GM10248 (cell line): ENCODE measurements at places on chromosomes 5 and 9.

GRCh38 chr9:22237497-22238363 is 208.9 kb upstream of the DMRTA1 start:
- DNase-seq: no peak

GRCh38 chr9:9412241-9412640 is 1200.6 kb downstream of the PTPRD start:
- no peak for DNase-seq

DNA sequence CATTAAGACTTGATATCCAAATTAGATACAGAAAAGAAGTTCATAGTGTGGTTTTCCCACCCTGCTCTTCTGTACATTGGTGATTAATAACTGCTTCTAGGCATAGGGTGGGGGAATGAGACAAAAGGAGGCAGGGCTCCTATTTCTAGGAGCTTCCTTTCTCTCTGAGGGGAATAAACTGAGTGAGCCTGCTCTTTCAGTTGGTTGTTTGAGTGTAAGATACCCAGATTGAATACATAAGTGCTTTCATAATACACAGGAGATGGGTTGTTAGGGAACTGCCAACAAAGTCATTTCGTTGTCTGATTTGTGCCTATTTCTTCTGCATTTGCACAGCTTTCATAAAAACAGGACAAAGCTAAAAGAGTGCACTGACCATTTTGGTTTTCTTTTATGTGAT is 48.9 kb upstream of the TTC23L start:
- DNase-seq: no peak

DNA sequence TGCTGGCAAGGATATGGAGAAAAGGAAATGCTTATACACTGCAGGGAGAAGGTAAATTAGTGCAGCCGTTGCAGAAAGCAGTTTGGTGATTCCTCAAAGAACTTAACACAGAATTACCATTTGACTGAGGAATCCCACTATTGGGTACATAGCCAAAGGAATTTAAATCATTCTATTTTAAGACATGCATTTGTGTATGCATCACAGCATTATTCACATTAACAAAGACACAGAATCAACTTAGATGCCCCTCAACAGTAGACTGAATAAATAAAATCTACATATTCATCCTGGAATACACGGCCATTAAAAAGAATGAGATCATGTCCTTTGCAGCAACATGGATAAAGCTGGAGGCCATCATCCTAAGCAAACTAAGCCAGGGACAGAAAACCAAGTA is 510.1 kb upstream of the CDH9 start:
- DNase-seq: no peak

- no peak for DNase-seq
Observed at GRCh38 chr9:95648225-95648624, 131.5 kb upstream of the PTCH1 start.

GRCh38 chr5:132540764-132541163 is 2.6 kb downstream of the IL5 start:
- no peak for DNase-seq

GRCh38 chr5:76608833-76609232 is 14.4 kb downstream of the F2RL2 start:
- peak; percentile 36 for DNase-seq

DNA sequence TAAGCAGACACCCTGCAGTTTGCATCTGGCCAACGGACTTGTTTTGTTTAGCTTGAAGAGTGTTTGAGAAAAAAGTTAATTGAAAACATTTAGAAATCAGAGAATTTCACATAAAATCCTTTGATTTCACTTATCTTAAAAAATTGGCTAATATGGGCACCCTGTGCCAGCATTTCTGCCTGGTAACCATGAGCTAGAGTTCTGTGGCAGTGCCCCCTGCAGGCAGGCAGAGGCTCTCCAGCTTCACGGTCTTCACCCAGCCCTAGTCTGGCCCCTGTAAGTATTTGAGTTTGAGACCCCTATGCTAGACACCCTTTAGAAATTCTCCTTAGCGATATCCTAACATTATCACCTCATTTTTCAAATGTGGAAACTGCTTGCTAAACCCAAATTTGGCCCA is 18.8 kb upstream of the FANCC start:
- DNase-seq: no peak

DNA sequence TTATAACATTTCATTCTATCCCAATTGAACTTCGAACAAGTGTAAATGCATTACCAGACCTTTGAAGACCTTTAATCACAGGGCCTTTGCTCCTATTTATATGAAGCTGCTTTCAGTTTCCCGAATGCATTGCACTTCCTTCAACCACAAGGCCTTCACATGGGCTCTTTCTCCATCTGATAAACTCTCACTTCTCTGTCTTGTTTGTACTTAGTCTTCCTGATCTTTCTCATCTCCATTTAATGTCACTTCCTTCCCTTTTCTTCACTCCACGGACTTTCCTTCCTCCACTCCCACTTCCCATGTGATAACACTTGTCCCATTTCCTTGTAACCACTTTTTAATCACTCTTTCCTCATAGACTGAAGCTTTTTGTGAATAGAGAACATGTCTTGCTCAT is 74.3 kb upstream of the TNC start:
- no peak for DNase-seq

GRCh38 chr9:87643107-87643650 is 82.7 kb upstream of the CTSL start:
- DNase-seq: no peak

- DNase-seq: no peak
Observed at GRCh38 chr9:135355521-135356011, 124.0 kb upstream of the PPP1R26 start.

GRCh38 chr9:122096620-122097415 is 3.7 kb upstream of the TTLL11 start:
- no peak for DNase-seq

- DNase-seq: peak; percentile 74
Observed at GRCh38 chr9:93302586-93303257, 118.8 kb downstream of the WNK2 start.

DNA sequence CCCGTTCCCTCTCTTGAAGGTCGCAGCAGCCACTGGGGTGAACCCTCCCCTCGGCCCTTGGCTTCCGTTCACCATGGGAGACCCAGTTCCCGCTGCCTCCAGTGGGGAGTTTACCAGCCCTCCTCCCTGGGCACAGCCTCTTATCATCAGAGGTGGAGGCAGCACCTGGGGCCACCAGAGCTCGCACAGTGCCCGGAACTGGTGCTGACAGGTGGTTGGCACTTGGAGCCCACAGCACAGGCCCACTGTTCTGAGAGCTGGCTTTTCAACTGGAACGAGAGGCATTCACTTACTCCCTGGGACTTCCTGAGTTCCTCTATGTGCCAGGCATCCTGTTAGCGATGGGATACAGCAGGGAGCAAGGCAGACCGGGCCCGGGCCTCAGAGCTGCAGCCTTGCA is 106.8 kb upstream of the FCN2 start:
- no peak for DNase-seq

GRCh38 chr5:131379723-131380122 is 115.9 kb downstream of the CDC42SE2 start:
- DNase-seq: peak; percentile 28

DNA sequence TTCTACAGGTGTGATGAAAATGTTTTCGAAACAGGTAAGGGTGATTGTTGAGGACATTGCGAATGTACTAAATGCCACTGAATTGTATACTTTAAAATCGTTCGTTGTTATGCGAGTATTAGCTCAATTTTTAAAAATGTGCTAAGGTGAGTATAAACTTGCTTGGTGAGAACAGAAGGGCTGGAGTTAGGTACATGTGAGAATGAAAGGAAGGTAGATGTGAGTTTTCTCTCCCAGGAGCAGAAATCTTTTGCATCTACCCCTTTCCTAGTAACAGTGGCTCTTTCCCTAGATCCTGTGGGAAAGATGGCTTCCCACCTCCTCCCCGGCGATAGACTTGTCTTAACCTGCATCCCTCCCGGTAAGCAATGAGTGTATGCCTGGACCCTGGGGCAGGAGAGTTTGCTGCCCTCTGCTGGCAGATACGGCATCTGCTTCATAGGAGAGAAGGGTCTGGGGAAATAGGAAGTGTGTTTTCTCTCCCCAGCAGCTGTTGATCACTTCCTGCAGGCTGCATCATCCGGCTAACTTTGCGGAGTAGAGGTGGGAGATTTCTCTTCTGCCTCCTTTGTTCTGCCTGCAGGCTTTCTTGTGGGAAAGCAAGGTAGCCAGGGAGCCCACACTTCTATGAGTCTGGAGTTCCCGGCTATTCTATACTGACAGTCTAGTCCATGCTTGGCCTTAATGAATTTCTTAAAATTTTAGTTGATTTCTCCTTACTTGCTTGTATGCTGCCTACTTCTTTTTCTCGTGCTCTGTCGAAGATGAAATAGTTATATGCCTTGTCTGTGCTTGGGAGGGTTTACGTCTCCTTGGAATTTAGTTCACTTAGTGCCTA is 373.3 kb upstream of the SEMA6A start:
- peak; percentile 70 for DNase-seq
